Hematopoietic multipotent progenitor cell (in vitro differentiated cells): ENCODE measurements at places on chromosomes 4 and X.

DNA sequence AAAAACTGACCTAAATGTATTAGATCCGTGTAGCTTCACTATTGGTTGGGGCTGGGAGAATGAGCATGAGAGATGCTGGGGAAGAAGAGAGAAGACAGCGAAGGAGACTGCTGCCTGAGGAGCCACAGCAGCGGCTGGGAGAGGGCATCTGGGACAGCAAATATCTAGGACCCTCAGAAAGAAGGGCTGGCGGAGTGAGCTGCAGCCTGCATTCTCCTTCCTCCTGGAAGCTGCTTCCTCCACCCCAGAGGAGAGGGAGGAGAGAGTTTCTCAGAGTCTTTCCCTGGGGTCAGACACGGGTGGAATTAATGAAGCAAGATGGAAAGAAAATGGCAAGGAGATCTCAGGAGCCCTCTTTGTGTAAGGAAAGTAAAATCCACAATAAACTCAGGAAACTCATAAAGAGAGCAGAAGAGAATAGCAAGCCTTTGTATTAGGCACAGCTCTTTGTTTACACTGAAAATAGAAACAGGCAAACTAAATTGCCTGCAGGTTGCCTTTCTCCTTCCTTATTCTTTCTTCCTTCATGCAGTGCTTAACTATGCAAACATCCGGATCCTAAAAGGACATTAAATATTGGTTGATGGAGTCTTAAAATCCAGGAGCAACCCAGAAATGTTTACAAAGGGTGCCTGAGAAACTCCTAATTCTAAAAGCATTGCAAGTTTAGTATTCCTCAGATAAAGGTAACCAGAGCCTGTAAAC is 130.3 kb upstream of the GALNT7 start:
- DNase-seq, result no peak

- peak; percentile 95 for DNase-seq
Observed at GRCh38 chr4:109559983-109560686, at the start of gene MCUB. MCUB (plus strand) TSS chr4:109560246; CDS start chr4:109560338, 92 bp downstream.

GRCh38 chr4:32440391-32440790 is 1720.2 kb downstream of the PCDH7 start:
- DNase-seq, result no peak

- no peak for DNase-seq
Observed at GRCh38 chr4:56575820-56576429, 70.3 kb downstream of the ARL9 start.

- DNase-seq, result no peak
Observed at GRCh38 chrX:152904151-152905080, 6.5 kb downstream of the ZNF185 start.

- peak; percentile 14 for DNase-seq
Observed at GRCh38 chr4:181301735-181302710, 941.2 kb upstream of the TENM3 start.

DNA sequence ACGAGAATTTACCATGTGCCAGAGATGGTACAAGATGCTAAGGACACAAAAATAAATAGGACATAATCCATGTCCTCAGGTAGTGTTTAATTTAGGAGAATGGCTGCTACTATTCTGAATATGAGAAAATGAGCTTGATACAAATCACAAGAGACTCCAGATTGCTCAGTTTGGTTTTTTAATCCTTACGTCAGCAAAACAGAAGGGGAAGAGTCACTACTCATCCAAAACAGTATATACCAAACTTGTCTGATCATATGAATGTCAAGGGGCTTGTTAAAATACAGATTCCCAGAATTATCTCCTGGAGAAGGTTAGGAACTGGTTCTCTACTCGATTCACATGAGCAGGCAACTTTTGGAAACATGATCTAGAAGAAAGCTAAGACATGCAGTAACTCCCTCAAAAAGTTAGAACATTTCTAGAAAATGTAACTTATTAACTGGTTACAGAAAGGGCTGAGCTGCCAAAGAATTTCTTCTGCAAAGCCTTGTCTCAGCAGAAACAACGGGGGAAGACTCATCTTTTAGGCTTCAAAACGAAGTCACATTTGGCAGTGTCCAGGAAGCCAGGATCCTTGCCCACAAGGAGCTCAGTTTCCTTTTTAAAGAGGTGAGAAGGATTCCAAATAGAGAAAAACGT is 3.4 kb downstream of the AIFM1 start:
- no peak for DNase-seq

DNA sequence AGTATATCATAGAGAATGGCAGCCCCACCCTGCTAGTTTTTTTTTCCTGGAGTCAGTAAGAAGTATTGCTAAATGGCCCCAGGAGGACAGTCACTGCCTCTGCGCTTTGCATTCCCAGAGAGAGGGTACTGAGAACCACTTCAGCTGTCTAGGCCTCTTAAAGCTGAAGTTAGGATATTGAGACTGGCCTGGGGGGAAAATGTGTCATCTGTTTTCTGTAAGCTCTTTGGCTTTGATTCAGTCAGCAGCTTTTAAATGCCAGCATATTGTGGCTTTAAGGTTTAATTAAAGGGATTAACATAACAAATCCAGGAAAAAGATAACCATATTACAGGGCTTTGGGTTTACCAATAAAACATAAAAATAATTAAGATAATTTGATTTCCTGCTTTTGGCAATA is 852.0 kb downstream of the PCDH18 start:
- no peak for DNase-seq

DNA sequence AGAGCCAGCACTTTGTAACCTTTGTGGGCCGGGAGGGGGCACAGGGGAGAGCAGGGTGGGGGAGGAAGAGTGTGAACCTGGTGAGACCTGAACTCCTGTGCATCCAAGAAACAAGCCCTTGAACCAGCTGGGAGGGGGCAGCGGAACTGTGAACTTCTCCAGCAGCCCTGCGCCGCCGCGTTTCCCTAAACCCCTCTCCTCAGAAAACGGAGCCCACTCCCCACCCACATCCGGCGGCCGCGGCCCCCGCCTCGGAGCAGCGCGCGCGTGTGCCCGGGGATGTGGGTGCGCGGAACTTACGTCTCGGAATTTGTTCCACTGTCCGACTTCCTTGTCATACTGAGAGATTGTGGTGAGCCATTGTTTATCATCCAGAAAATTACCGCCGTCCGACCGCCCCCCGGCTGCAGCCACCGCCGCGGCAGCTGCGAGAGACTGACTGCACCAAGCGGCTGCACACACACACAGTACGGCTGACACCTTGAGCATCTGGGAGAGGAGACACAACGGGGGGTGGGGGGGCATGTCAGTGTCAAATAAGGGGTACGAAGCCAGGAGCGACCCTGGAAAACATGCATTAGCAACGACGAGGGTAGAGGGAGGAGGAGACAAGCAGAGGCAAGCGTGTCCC is 494 bp downstream of the SPOCK3 start:
- DNase-seq, result peak; percentile 48

DNA sequence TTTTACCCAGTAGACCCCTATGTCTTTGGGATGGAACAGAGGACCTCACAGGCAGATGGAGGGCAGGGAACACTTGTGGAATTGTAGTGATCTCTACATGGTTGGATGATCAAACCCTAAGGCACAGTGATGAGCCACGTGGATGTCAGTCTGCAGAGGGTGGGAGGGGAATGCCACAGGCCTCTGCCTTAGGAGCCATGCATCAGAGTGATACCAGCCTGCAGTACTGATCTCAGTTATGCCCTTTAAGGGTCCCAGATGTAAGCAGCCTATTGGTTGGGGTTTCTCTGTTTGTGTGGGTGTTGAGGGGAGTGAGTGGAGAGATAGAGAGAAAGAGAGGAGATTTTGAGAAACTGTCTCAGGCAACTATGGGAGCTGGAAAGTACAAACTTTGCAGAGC is 39.9 kb upstream of the XAGE1B start:
- DNase-seq, result no peak

DNA sequence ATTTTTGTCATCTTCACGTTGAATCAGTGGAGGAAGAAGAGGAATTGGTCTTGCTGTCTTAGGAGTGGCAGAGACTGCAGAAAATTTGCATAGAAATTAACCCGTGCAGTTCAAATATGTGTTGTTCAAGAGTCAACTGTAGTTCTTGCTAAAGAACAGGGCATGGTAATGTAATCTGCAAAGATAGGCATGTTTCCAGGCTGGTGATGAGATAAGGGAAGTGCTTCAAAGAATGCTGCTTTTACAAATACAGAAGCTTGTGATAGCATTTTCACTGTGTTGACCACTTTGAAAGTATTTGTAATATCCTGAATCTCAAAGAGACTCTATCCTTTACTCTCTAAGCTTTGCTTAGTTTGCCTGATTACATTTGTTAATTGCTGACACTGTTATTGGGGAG is 60.1 kb downstream of the PRRG1 start:
- no peak for DNase-seq

DNA sequence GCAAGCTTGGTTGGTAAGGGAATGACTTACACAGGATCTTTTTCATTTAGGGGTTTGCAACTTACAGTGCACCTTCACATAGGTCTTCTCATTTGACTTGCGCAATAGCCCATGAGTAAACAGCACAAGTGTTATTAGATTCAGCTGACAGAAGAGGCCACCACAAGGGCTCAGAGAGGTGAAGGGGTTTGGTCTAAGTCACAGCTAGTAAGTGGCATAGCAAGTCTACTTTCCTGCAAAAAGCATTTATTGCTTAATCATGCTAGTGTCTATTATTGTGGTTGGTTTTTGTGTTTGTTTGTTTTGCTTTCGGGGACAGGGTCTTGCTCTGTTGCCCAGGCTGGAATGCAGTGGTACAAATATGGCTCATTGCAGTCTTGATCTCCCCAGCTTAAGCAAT is 83.3 kb downstream of the SPRY1 start:
- DNase-seq, result peak; percentile 21

GRCh38 chr4:152032722-152033131 is 271.9 kb upstream of the GATB start:
- no peak for DNase-seq

- DNase-seq, result no peak
Observed at GRCh38 chrX:150607201-150607600, 38.8 kb downstream of the MTM1 start.

- no peak for DNase-seq
Observed at GRCh38 chr4:159429693-159430035, 326.8 kb downstream of the RAPGEF2 start.

DNA sequence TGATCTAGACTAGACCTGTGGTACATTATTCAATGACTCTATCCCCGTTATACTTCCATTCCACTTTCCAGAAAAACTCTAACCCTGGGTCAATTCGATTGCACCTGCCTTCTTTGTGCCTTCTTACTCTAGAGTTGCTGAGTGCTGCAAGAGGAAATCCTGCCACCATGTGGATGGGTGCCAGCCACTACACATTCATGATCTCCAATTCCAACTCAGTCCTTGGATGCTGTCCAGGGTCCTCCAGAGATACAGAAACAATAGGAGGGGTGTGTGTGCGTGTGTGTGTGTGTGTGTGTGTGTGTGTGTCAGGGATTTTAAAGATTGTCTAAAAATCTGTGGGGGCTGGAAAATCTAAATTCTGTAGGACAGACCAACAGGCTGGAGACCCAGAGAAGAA is 42.9 kb upstream of the INTS6L start:
- DNase-seq, result peak; percentile 3

- no peak for DNase-seq
Observed at GRCh38 chrX:110683925-110684324, 111.7 kb downstream of the CHRDL1 start.

GRCh38 chr4:11451716-11452115 is 23.0 kb upstream of the HS3ST1 start:
- DNase-seq, result no peak

DNA sequence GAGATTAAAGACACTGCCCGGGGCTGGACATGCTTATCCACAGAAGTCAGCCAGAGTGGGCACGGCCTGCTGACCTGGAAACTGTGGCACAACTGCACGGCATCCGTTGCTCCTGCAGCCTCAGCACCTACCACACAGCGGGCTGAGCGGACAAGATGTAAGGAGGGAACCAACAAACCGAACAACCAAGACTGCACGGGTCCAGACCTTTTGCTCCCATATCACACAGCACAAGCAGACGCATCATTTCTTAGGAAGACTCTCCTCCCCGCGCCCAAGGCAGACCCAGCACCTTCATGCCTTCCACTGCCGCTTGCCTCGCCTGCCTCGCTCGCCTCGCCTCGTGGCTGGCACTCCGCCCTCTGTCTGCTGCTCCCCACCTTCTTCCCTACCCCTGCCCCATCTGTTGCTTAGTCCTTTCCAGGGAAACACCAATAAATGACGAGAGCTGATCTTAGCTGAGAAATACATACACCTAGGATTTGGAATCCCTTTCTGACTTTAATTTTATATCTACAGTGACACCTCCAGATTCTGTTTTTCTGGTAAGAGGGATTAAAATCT is 79.0 kb downstream of the AFAP1 start:
- DNase-seq, result no peak

GRCh38 chr4:153788051-153788412 is 851 bp downstream of the SFRP2 start:
- DNase-seq, result no peak

- no peak for DNase-seq
Observed at GRCh38 chrX:65866773-65867172, 173.1 kb downstream of the VSIG4 start.

GRCh38 chr4:7261536-7261935 is 69.2 kb downstream of the SORCS2 start:
- no peak for DNase-seq

- no peak for DNase-seq
Observed at GRCh38 chr4:67198727-67199126, 346.6 kb downstream of the CENPC start.

DNA sequence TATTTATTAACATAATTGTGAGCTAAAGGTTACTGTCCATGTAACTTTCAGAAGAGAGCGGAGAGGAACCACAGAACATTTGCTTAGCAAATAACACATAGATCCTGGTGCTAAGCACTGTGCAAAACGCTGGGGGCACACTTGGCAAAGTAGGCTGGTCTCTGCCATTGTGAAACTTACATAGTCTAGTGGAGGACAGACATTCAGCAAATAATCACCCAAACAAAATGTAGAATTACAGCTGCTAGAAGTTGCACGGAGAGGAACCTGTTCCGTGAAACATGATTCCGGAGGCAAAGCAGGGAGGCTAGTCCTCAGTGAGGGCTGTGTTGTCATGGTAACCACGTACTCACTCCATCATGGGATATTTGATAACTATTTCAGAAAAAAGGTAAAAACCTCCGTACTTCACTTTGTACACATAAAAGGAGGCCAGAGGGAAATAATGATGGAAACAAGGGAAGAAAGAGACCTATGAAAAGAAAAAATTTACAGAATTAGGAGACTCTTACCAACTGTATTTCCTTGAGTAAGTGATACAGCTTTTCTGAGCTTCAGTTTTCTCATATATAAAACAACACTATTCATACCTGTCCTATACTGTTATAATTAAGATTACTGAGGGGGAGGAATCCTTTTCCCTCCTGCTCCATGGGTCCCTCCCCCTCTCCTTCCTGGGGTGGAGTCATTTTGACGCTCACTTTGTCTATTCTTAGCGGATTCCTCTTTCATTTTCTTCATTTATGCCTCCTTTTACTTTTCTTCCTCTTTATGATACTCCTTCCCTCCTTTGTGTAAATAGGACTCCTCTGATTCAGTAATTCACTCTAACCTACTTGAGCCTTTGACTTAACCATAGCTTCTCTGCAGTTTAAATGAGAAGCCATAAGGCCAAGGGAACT is 825 bp upstream of the RASGEF1B start:
- DNase-seq, result no peak

- DNase-seq, result no peak
Observed at GRCh38 chr4:173130687-173131086, 37.9 kb upstream of the GALNT7 start.

GRCh38 chrX:150018931-150019361 is 80.7 kb upstream of the EOLA2 start:
- DNase-seq, result no peak

- no peak for DNase-seq
Observed at GRCh38 chr4:140754918-140755773, 1.0 kb downstream of the TBC1D9 start.
